ENCODE measurements at places on chromosomes 13 and 19.
A peak's percentile ranks its signal among the peaks of the same experiment; 100 is the strongest.

DNA sequence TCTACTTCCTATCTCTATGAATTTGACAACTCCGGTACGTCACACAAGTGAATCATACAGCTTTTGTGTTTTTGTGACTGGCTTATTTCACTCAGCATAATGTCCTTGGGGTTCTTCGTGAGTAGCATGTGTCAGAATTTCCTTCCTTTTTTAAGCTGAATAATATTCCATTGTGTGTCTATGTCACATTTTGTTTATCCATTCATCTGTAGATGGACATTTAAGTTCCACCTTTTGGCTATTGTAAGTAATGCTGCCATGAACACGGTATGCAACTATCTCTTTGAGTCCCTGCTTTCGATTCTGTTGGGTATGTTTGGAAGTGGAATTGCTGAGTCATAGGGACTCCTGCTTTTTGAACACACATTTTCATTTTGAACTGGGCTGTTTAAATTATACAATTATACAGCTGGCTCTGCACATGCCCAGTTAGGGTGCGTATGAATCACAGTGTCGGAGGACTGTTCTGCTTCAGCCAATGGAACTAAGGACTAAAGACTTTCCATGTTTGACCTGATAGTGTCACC is 43.0 kb upstream of the C13orf42 start:
- peaks cover 54% of the 10 kb centered on the region for H3K27me3 ChIP-seq
- no peak for DNase-seq
- H3K4me1 ChIP-seq: no peaks in the 10 kb centered on the region
- no peak overlapping the region for H3K27ac ChIP-seq

DNA sequence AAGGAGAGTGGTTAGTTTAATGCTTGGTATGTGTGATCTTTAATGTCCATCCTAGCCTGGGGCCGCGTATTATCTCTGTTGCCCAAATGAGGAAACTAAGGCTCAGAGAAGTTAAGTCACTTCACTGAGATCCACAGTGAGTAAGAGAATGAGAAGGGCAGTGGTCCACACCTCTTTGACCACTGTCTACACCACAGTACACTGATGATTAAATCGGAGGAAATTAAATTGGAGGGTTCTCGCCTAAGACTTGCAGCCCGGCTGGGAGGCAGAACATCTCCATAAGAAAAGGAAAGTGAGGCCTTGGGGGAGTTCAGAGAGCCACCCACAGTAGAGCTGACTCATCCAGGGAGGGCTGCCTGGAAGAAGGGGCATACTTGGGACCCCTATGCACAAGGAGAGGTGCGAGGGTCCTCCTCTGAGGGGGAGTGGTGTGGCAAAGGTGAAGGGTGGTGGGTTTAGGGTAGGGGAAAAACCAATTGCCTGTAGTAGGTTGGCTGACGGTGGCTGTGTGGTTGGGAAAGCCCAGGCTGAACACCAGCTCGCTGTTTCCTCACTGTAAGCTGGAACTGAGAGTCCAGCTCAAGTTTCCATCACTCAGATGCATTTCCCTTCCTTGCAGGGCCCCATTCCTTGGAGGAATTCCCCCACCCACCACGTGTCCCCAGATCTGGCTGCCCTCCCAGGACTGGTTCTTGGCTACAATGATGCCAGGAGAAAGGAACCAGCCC is 15.0 kb upstream of the DHRS12 start:
- DNase-seq: no peak
- peaks cover 7% of the 10 kb centered on the region for H3K36me3 ChIP-seq
- peak overlapping the region; percentile 87 for H3K27ac ChIP-seq
- H3K4me3 ChIP-seq: peak overlapping the region; percentile 36

- no peak overlapping the region for H3K4me3 ChIP-seq
- no peaks in the 10 kb centered on the region for H3K4me1 ChIP-seq
- H3K36me3 ChIP-seq: no peaks in the 10 kb centered on the region
Measured at GRCh38 chr19:32773126-32773525, 53.6 kb downstream of the TDRD12 start.

DNA sequence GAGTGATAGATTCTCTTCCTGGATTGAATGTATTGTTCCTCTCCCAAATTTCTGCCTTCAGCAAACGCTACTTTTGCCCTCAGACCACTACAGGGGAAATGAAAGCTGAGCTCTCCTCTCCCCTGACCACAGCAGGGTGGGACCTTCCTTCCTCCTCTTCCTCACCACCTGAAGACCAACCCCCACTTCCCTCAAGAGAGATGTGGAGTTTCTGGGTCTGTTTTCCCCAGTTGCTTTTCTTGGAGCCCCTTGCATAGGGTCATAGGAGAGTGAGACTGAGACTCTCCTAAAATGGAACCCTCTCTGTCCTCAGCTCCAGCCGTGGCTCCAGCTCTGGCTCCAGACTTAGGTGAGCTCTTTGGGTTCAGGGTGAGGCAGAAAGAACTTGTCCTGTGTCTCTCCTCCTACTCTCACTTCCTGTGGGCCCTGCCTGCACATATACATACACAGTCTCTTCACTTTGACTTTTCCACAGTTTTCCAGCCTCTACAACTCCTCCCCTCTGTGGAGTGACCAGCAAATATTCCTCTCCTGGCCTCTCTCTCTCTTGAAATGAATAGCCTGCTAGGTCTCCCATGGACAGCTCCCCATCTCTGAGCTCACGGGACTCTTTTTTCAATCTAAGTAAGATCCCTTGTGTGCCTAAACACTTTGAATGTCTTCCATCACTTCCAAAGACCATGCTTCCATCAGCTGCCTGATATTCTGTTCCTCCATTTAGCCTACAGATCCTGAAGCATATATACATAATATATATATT is 19.2 kb upstream of the ZNF175 start:
- H3K4me3 ChIP-seq: peak overlapping the region; percentile 9
- no peak for DNase-seq
- H3K27ac ChIP-seq: no peak overlapping the region
- peaks cover 22% of the 10 kb centered on the region for H3K4me1 ChIP-seq
- peaks cover 80% of the 10 kb centered on the region for H3K27me3 ChIP-seq

DNA sequence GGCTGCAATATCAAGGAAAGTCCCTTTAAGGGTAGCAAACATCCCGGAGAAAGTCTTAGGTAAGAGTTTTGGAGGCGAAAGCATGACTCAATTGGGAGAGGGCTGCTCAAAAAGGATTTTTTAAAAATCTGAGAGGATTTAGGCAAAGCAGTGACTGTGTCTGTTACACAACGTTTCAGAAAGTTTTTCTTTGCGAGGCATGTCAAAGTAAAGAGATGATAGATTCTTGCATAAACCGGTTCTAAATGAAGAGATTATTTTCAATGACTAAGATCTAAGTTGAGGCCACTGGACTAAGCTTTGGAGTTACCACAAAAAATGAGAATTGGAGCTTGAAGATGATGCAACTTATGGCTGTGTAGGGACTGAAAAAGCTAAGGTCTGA is 43.7 kb upstream of the ENOX1 start:
- DNase-seq: no peak
- H3K36me3 ChIP-seq: no peaks in the 10 kb centered on the region
- no peak overlapping the region for H3K27ac ChIP-seq
- H3K4me1 ChIP-seq: no peaks in the 10 kb centered on the region

DNA sequence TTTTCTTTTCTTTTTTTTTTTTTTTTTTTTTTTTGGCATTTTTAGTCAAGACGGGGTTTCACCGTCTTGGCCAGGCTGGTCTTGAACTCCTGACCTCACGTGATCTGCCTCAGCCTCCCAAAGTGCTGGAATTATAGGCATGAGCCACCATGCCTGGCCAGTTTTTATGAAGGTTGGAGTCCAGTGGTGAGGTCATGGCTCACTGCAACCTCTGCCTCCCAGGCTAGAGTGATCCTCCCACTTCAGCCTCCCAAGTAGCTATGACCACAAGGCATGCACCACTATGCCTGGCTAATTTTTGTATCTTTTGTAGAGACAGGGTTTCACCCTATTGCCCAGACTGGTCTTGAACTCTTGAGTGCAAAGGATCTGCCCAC is 4.2 kb downstream of the SNRPA start:
- H3K36me3 ChIP-seq: peaks cover 69% of the 10 kb centered on the region
- H3K27me3 ChIP-seq: no peaks in the 10 kb centered on the region
- DNase-seq: no peak
- H3K4me1 ChIP-seq: peaks cover 67% of the 10 kb centered on the region
- H3K4me3 ChIP-seq: peak overlapping the region; percentile 84
- peak overlapping the region; percentile 95 for H3K27ac ChIP-seq

DNA sequence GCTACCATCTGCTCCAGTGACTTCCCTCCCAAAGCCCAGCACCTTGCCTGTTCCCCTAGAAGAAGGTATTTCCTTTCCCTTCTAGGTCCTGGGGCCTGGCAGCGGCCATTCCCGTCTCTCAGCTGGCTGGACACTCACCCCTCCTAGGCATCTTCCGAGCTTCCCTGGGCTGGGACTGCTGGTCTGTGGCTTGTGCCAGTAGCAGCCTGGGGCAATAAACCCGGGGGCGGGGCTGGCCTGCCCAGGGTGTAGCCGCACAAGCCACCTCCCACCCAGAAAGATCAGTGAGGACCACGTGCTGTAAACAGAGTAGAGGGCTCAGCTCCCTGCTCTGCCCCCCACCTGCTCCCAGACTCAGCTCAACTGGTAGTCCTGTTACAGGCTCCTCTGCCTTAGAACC is 15.0 kb downstream of the LIPE start:
- H3K27me3 ChIP-seq: no peaks in the 10 kb centered on the region
- H3K4me3 ChIP-seq: no peak overlapping the region
- DNase-seq: no peak
- H3K27ac ChIP-seq: peak overlapping the region; percentile 65
- peaks cover 13% of the 10 kb centered on the region for H3K4me1 ChIP-seq

DNA sequence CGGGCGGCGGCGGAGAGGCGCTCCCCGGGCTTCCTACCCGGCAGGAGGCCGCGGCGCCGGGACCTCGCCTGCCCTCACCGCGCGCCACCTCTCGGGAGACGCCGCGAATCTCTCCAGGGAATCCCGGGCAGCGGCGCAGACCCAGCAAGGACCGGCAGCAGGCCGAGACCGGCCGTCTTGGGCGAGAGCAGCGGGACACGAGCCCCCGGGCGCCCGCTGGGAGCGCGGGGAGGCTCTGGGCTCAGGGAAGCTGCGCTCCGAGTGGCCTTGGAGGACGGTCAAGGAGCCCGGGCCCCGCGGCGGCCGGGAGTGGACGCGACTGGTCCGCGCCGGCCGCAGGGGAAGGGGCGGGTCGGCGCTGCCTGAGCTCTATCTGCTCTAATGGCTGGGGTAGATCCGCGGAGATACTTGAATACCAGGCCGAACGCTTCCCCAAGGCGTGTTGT is 14.7 kb downstream of the CDX2 start:
- no peak overlapping the region for H3K27ac ChIP-seq
- H3K36me3 ChIP-seq: peaks cover 2% of the 10 kb centered on the region
- DNase-seq: no peak
- H3K4me1 ChIP-seq: peaks cover 7% of the 10 kb centered on the region

DNA sequence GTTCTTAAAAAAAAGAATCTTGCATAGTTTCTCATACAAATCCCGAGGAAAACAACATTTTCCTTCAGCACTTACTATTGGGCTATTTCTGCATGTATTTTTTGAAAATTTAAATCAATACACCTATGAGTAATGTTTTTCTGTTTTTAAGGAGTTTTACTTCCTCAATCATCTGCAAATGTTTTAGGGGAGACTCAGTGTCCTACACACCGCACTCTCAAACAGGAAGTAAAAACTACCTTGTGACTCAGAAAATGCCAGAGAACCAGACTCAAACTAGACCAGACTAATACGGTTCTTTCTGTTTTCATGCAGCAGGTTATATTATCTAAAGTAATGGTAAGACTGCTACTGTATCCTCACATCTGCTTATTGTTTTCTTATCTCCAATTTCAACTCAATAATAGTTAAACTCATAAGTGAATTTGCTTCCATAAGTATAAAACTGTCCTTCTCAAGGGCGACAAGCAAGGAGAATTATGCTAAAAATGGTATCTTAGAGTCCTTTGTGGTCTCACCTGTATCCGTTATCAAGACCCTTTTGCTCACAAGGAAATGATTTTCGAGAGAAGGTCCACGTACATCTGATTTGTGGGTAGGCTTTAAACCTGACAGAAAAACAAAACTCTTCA is 52.5 kb downstream of the FLT3 start:
- H3K27me3 ChIP-seq: peaks cover 23% of the 10 kb centered on the region
- no peak for DNase-seq
- peaks cover 4% of the 10 kb centered on the region for H3K36me3 ChIP-seq
- no peak overlapping the region for H3K4me3 ChIP-seq
- H3K27ac ChIP-seq: no peak overlapping the region
- no peaks in the 10 kb centered on the region for H3K4me1 ChIP-seq

GRCh38 chr13:34853161-34853560 is 88.9 kb upstream of the NBEA start:
- DNase-seq: no peak
- peaks cover 2% of the 10 kb centered on the region for H3K36me3 ChIP-seq
- no peaks in the 10 kb centered on the region for H3K27me3 ChIP-seq
- H3K4me3 ChIP-seq: no peak overlapping the region
- no peak overlapping the region for H3K27ac ChIP-seq
- H3K4me1 ChIP-seq: no peaks in the 10 kb centered on the region

GRCh38 chr19:6580313-6580712 is 10.6 kb downstream of the CD70 start:
- no peak for DNase-seq
- no peak overlapping the region for H3K27ac ChIP-seq
- H3K4me3 ChIP-seq: no peak overlapping the region

DNA sequence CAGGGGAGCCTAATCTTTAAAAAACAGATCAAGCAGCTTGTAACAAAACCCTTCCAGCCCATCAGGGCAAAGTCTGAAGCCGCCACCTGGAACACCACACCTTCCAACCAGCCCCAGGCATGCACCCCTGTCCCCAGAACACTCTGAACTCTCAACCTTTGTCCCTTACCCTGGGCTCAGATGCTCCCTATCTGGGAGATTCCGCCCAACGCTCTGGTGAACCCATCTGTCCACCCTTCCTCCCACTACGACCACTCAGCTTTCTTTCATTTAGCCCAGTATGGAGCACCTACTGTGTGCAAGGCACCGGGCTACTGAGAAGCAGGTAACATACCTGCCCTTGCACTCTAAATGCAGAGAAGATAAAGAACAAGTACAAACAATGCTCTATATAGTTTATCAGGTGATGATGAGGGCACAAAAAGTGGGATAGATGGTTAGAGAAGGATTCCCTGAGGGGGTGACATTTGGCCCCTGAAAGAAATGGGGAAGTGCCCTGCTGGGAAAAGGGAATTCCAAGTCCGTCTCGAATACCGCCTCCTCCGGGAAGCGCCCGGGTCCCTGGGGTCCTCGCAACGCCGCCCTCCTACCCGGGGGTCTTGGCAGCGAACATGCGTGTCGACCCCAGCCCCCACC is 629 bp downstream of the PEPD start:
- H3K4me1 ChIP-seq: peaks cover 31% of the 10 kb centered on the region
- DNase-seq: no peak
- H3K4me3 ChIP-seq: peak overlapping the region; percentile 71
- peak overlapping the region; percentile 9 for H3K27ac ChIP-seq
- H3K27me3 ChIP-seq: no peaks in the 10 kb centered on the region

GRCh38 chr13:65508338-65508737 is 1721.8 kb downstream of the PCDH9 start:
- no peaks in the 10 kb centered on the region for H3K27me3 ChIP-seq
- peaks cover 2% of the 10 kb centered on the region for H3K36me3 ChIP-seq
- DNase-seq: no peak
- no peaks in the 10 kb centered on the region for H3K4me1 ChIP-seq
- H3K27ac ChIP-seq: no peak overlapping the region

DNA sequence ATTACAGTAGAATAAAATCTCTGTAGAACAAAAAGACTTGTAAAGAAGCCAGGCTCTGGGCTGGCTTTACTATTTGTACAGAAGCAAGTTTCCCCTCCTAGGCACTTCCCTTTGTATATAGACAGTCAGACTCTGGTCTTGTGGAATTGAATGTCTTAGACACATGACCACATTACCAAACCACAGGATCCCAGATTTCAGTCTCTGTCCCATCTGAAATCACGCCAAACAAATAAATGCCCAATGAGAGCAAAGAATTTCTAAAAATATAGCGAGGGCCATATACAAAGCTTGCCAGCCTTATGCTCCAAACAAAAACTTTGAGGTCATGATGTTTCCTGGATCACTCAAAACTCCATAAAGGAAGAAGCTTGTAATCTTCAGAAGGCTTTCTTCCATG is 23.9 kb downstream of the CCDC70 start:
- no peak for DNase-seq
- H3K27me3 ChIP-seq: no peaks in the 10 kb centered on the region
- no peak overlapping the region for H3K27ac ChIP-seq
- H3K4me1 ChIP-seq: no peaks in the 10 kb centered on the region

All from central memory CD8-positive, alpha-beta T cell (primary cell).